Muscle of leg (tissue), 16 donors: ENCODE measurements at places on chromosomes 13 and 19. TPM values are rescaled to one million over a fixed set of nuclear protein-coding genes. Genes with fewer than 3 reads are reported as not detected.
A peak's percentile ranks its signal among the peaks of the same experiment; 100 is the strongest.

DNA sequence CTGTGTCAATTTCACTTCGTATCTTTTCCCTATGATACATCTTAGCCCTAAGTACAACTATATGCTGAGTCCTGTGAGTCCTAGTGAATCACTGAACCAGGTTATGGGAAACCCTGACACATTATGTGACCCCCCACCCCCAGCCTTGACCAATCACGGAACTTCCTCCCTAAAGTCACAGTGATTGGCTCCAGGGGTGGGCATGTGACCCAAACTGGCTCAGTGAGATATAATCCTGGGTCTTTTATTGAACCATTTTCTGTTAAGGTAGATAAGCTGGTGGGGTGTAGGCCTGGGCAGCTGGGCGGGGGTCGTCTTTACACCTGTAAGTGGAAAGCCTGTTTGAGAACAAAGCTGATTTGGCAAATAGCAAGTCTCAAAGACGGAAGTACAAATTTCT lies 19.8 kb upstream of the FBL start:
- DNase-seq: no peak

GRCh38 chr19:15974856-15975255 lies 26.0 kb downstream of the OR10H4 start:
- no peak for DNase-seq

GRCh38 chr13:48505012-48505411 lies 27.9 kb downstream of the RCBTB2 start:
- DNase-seq: no peak

GRCh38 chr13:34335014-34336007 lies 517.4 kb downstream of the RFC3 start:
- DNase-seq: peak; percentile 77

DNA sequence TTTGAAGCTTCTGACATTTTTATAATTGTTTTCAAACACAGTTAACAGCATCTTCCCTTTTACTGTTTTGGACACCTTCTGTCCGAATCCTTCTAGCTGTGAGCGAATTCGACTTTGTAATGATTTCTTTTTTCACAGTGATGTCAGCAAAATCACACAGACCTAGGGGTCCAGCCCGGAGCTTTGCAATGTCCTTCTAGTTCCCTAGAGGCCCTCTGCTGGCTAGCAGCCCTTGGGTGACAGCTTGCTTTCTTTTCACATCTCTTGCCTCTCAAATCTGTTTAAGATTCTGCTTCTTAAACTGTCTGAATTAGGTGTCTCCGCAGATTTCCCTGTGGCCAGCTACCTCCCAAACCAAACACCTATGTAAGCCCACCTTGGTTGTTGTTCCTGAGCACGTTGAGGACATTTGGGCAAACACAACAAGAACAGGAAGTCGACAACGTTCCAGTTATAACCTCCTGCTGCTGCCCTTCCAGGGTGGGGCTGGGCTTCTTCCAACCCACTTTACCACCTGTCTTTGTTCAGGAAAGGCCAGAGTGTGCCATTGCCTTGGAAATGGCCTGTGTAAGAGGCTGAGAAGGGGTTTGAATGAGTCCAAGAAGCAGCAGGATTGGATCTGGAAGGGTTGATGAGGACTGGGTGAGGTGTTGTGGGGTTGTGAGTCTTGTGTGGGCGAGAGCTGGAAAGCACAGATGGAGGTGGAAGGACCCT lies 123.1 kb downstream of the ATP8A2 start:
- no peak for DNase-seq

DNA sequence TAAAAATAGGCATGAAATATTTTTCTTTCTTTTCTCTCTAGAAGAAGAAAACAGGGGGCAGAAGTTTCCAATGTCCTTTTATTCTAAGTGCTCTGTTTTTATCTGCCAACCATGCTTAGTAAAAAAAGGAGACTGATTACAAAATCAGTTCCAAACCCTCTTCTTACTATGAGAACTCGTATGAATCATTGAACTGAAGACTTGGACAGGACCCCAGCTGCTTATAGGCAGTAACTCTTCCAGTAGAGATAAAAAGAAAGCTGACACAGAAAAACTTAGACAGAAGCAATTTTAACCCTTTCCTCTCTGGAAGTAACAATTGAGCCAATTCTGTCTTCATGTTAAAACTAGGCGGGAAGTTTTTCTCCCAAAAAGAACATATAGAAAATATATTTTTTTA lies 24.5 kb upstream of the FREM2 start:
- peak; percentile 77 for DNase-seq

DNA sequence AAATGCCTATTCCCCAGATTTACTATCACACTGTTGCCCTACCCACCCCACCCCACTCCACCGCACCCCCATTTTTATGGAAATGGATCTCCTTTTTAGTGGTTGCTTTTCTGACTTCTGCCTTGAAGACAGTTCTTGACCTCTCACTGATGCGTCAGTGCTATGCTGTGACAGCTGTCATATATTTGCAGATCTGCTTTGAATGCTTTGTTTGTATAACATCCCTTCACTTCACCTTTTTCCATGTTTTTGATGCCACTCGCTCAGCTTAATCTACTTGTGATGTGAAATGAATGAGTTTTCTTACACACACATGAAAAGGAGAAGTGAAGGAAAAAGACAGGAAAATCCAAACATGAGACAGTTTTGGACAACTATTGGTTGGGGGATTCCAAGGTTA lies 731.0 kb downstream of the SLITRK6 start:
- no peak for DNase-seq

GRCh38 chr13:49418206-49418605 lies 25.7 kb downstream of the CAB39L start:
- DNase-seq: no peak

GRCh38 chr13:80262051-80262695 lies 78.8 kb downstream of the SPRY2 start:
- no peak for DNase-seq

DNA sequence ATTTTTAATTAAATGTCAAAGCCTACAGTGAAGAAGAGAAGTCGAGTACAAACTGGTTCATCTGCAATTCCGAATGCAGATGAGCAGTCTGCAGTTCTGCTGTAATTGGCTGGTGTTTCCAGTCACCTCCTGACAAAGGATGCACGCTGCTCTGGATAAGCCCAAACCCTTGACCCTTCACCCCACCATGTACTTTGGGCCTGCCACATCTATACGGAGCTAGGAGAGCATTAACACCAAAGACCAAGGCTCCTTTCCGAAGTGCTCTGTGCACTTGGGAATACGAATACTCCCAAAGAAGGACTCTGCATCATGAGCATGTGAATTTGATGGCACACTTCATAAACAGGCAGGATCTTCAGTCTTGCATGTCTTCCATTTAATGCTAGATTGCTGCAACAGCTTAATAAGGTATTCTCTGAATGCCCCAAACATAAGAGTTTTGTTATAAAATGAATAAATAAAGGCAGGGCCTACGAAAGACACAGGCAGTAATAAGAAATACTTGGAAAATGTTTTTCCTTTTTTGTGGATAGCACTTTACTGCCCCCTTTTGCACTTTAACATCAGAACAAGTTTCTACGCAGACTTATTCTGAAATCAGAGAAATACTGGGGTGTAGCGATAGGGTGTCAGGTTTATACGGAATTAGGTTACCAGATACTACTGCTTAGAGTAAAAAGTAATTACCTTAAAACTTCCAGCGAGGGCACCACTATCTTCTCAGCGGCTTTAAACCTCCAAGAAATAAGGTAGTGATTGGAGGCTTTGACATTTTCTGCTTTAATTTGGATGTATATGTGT lies 15.0 kb downstream of the EFNB2 start:
- peak; percentile 71 for DNase-seq

GRCh38 chr13:88862095-88862620 lies 1191.0 kb downstream of the SLITRK5 start:
- DNase-seq: no peak

DNA sequence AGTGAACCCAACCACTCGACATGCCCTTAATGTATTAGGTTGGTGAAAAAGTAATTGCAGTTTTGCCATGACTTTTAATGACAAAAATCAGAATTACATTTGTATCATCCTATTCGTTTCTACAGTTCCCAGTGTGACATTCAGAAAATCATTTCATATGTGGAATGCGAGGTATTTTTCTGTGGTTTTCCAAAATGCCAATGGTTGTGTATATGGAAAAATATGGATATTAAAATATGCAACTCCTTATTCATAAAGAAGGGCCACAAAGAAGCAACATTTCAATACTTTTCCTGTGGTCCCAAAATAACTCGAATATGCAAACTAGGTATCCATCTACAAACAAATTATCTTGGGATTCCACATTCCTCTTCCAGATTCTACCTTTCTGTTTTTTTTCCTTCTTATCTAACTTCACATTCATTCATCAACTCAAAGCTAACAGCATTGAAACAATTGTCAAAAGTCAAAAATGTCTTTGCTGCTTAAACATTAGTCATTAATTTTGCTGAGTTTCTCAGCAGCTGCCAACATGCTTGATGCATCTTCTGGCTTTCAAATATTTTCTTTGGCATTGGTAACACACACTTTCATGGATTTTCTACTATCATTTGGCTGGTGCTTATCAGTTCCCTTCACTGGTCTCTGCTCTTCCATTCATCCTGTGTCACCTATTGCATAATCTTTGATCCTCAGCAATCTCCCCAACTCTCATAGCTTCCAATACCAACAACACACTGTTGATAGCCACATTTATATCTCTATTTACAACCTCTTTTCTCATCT lies 1445.4 kb downstream of the EFNB2 start:
- DNase-seq: no peak

- DNase-seq: no peak
Observed at GRCh38 chr13:27349458-27349857, 75.0 kb upstream of the GTF3A start.

- DNase-seq: no peak
Observed at GRCh38 chr19:648904-649801, 9.5 kb downstream of the FGF22 start.

GRCh38 chr13:92912629-92913028 lies 314.0 kb upstream of the GPC6 start:
- DNase-seq: no peak

GRCh38 chr13:58855283-58855682 lies 1223.7 kb downstream of the PCDH17 start:
- DNase-seq: peak; percentile 32

DNA sequence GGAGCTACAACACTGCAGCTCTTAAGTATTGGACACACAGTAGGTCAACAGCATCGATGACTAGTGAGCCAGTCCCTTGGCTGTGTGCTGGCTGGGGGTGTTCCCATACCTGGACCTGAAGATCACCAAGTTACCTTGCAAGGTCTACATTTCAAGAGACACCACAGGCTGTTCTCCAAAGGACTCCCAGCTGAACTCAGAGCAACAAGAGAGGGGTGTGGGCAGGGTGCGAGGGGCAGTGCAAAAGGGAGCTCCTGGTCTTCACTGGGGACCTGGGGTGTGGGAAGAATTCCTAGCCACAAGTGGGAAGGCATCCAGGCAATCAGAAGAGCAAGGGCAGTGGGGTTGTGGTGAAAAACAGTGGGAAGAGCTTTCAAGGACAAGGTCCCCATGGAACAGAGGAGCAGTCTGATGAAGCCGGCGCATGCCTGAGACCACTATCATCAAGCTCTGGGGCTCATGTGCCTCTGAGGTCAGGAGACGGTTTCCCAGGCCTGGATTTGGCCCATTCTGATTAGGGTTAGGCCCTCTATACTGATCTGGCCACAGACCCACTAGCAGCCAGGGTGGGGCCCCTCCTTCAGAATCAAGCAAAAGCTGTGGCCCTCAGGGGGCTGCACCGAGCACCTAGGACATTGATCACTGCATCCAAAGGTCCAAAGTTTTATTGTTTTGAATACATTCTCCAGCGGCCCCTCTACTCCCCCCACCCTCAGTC lies 4.7 kb upstream of the GSK3A start:
- DNase-seq: no peak

DNA sequence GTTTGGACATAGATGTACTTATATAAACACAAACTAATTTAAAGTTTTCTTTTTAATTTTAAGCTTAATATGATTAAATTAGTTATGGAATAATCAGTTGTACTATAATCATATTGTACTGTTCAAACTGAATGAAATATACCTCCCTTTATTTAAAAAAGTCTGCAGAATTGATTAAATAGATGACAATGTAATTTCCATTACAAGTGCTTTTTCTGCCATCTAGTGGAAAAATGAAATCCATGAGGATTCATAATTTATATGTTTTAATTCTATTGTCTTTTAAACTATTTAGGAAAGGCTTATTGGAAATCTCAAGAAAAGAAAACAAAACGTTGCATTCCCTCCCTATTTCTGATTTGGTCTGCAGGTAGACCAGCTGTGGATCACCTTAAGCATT lies 30.9 kb downstream of the MZT1 start:
- DNase-seq: peak; percentile 17

- no peak for DNase-seq
Observed at GRCh38 chr19:10918359-10918758, 10.1 kb downstream of the YIPF2 start.

GRCh38 chr19:362683-363082 lies 18.1 kb upstream of the MIER2 start:
- no peak for DNase-seq

DNA sequence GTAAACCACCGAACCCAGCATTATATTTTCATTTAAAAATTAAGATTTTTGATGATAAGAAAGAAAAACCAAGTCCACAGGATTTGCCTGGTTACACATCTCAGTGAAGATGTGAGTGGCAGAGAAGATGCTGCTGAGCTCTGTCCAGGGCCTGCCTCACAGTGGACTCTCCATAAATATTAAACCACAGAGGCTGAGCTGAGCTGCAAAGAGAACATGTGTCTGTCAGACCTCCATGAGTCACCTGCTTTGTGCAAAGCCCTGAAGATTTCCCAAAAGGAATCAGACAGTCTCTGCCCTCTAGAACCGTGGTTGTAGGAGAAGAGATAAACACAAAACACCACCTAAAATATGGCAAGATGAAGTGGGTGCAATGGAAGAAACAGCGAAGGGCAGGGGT lies 127.2 kb upstream of the TSC22D1 start:
- no peak for DNase-seq

Gene ZNF429
- polyA plus RNA-seq: 15.2 TPM

Gene F10
- polyA plus RNA-seq: 10.3 TPM

Gene ACTL9
- not detected for polyA plus RNA-seq

Gene RNF17
- polyA plus RNA-seq: 0.73 TPM

Gene DNM2
- polyA plus RNA-seq: 68.3 TPM

Gene DACT3
- polyA plus RNA-seq: 23.4 TPM

Gene RXFP2
- not detected for polyA plus RNA-seq

Gene ZNF556
- 38.3 TPM for polyA plus RNA-seq

Gene GIPC3
- 1.2 TPM for polyA plus RNA-seq

Gene ATP5F1D
- 134 TPM for polyA plus RNA-seq

Gene PRR22
- 2.2 TPM for polyA plus RNA-seq

Gene C19orf67
- polyA plus RNA-seq: not detected
